Nephron progenitor cell (in vitro differentiated cells): ENCODE measurements at places on chromosomes 16 and 17.
A peak's percentile ranks its signal among the peaks of the same experiment; 100 is the strongest.

DNA sequence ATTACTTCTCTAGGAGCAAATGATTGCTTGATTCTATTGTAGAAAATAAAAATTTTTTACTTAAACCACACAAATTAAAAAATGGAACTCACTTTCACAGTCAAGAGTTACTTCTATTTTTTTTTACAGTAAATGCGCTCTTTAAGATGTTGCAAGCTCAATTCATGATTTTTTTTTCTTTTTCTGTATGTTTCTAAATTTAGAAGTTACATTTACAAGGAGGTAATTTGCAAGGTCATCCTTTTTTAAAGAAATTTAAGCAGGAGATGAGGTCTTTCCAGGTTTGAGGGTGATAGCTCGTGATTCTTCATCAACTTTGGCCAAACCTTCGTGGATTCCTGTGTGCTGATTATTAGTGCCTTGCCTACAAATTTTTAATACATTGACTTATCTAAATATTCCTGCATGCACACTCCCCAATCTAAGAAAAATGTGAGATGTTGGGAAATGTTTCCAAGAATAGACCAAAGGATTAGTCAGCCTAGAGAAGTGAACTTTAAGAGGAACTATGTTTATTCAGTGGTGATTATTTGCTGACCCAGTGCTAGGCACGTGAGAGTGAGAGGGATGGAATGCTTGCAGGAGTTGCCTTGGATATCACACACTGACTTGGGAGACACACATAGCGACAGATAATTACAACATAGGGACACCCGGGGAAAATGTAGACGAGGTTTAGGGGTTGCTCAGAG is 429.8 kb downstream of the MAF start:
- no peak for DNase-seq

DNA sequence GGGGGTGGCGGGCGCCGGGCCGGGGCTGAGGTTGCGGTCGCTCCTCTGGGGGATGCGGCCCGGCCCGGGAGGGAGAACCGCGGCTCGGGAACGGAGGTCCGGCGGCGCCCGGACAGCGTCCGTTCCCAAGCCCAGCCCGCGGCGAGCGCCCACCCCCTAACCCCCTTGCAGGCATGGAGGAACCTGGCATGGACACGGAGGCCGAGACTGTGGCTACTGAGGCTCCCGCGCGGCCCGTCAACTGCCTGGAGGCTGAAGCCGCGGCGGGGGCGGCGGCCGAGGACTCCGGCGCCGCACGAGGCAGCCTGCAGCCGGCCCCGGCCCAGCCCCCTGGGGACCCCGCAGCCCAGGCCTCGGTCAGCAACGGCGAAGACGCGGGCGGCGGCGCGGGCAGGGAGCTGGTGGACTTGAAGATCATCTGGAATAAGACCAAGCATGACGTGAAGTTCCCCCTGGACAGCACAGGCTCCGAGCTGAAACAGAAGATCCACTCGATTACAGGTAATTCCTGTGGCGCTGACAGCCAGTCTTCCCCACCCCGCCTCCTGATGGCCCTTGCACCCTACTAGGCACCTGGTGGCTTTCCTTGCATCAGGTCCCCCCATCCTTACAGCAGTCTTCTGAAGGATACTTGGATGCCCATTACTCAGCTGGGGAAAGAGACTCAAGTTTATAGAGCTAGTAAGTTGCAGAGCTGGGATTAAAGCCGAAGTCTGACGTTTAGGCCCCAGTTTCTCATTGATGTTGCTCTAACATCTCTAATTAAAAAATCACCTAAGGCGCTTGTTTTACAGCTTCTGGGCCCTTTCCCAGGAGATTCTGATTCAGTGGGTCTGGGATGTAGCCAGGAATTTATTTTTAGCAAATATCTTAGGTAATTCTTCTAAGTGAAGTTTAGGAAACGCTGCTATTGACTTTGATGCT is 514 bp downstream of the UBFD1 start:
- peak; percentile 63 for DNase-seq

DNA sequence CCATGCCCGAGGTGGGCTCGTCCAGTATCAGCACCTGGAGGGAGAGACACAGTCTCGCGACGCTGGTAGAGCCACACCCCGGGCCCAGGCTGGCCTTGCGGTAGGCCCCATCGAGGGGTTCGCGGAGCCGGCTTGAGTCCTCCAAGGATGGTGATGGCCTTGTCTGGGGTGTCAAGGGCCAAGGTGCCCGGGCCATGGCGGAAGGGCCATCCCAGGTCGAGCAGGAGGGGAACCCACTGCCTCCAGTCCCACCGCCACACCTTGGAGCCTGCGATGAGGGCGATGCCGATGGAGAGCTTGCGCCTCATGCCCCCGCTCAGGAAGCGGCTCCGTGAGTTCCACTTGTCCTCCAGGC is 29.6 kb upstream of the RNPS1 start:
- no peak for DNase-seq

DNA sequence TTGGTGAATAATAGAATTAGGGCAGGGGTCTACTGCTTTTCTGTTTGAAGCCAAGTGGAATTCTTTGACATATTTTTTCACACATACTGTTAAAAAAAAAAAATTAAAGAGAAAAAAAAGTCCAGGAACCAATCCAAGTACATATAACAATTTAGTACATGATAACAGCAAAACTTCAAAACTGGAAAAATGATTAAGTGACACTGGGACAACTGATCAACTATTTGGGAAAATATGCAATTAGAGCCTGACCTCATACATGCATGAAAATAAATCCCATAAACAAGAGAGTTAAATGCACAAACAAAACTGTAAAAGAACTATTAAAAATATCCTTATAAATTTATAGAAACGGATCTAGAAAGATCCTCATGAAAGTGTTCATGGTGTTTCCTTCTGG is 27.7 kb downstream of the BRIP1 start:
- no peak for DNase-seq

DNA sequence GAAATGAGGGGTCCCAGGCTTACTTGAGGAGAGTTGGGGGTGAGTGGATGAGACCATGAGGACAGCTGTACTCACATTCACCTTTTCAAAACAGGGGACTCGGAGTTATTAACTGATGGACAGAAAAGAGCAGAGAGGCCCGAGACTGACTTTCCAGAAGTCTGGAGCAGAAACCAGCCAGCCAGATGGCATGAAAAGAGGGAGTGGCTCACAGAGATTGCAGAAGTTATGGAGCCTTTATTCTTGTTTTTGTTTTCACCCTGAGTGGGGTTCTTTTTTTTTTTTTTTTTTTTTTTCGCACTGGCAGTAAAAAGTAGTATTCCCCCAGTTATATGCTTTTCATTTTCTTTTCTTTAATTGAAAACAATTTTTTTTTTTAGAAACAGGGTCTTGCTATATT is 18.9 kb downstream of the TVP23A start:
- no peak for DNase-seq

DNA sequence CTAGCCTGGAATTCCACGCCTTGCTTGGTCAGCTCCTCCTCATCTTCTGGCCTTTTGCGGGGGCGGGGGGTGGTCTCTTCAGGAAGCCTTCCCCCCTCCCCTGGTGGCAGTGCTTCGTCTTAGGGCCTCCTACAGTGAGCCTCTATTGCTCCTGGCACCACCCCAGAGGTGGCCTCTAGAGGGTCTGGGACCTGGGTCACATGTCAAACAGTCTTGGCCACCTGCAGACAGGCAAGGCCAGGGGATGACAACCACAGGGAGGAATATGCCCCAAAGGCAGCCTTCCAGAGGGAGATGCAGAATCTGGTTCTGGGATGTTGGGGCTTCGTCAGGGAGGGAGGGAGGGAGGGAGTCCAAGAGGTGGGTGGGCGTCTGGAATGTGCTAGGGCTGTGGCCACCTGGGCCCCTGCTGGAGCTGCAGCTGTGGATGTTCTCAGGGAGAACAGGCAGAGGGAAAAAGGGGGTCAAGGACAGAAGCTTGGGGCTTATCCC is 50.6 kb downstream of the SMPD3 start:
- no peak for DNase-seq

- no peak for DNase-seq
Observed at GRCh38 chr17:71548540-71549190, 572.2 kb upstream of the SOX9 start.

- DNase-seq, result no peak
Observed at GRCh38 chr16:72857834-72858664, 189.9 kb downstream of the ZFHX3 start.

GRCh38 chr17:8120520-8121406 is 2.4 kb upstream of the ALOXE3 start:
- DNase-seq, result peak; percentile 78

- peak; percentile 77 for DNase-seq
Observed at GRCh38 chr16:8660841-8661301, 13.5 kb upstream of the ABAT start.

GRCh38 chr16:16817196-16817595 is 438.3 kb downstream of the NPIPA7 start:
- no peak for DNase-seq

- DNase-seq, result no peak
Observed at GRCh38 chr16:66470556-66470955, 43.5 kb downstream of the BEAN1 start.

GRCh38 chr17:37770631-37771518 is 26.0 kb upstream of the HNF1B start:
- DNase-seq, result peak; percentile 75

GRCh38 chr16:50311134-50311528 is 44.8 kb downstream of the ADCY7 start:
- DNase-seq, result no peak

DNA sequence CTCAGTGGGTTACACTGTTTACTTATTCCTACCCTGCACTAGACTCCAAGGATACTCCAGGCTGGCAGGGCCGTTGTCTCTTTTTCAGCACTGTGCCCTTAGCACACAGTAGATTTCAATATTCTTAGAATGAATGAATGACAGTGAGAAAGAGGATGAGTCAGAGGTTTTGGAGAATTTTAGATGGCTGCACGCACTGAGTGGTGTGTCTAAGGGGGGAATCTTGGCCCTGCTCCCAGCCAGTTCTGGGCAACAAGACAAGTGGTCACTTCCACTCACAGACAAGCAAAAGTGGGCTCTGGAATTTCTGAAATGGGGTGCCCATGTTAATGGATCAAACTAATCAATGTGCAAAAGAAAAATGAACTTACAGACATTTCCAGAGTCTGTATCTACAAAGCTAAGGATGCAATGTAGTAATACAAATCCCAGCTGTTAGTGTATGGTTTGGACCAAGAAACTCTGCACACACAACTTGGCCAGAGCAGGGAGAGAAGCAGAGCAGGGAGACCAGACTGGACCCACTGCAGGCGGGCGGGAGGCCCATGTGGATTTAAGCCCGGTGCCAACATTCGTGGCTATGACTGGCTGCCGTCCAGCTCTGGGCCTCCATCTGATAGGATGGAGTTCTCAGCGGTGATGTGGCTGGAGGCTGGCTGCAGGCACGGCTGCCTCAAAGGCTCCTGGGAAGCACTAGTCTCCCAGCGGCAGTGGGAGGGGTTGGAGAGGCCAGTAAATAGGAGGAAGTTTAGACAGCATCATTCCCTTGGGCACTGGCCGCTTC is 95.6 kb upstream of the CDYL2 start:
- no peak for DNase-seq

DNA sequence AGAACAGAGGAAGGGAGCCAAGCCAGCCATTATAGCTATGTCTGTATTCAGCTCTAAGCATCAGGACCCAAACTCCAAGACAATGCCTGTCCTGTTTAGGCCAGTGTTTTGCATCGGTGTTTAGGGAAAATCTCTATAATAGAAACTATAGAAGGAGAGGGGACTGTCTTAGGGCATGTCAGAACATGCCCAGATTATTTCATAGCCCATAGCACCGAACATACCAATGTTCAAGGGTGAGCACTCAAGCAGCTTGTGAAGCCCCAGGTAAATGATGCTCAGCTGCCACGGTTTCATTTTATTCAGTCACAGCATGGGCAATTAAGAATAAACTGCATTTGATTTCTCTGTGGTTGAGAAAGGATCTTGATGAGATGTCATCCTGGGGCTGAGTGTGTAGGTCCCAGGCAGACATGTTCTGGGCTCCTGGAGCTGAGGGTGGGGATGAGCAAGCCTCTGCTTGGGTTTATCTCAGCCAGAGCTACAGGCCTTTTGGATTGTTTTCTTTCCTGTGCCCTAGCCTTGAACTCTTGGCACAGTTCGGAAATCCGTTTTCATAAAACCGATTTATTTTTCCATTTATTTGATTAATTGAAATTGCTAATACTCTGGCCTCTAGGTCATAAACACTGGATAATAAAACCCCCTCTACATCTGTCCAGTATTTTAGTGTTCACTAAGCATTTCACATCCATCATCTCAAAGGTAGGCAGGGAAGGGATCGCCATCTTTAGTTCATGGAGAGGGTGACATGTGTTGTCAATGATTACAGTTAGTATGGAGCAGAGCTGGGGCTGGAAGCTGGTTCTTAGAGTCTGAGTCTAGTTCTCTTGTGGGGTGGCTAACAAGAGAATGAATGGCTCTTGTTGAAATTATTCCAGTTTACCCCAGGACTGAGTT is 290.7 kb upstream of the ASIC2 start:
- DNase-seq, result no peak

DNA sequence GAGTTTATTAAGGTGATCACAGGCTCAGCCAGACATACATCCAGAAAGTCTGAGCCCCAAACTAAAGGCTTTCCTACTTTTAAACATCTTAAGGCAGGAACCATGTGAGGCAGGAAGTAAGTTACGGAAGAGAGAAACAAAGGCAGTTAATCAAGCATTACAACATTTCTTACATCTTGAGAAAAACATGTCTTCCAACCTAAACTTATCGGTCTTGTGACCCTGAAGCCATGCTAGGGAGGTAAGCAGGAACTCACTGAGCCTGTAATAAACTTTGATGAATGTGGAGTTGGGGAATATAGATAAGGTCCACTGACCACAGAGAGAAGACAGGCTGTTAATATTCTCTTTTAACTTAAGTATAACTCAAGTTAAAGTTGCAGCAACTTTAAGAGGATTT is 3.5 kb upstream of the ACSM3 start:
- no peak for DNase-seq

GRCh38 chr16:17470908-17471718 is at the start of gene XYLT1:
XYLT1 (minus strand) TSS chr16:17470960; CDS start chr16:17470796, 164 bp downstream.
- DNase-seq, result peak; percentile 79

GRCh38 chr17:3594051-3594800 is 15.0 kb downstream of the TRPV1 start:
- no peak for DNase-seq

GRCh38 chr16:23836078-23836403 is 258 bp downstream of the PRKCB start:
- no peak for DNase-seq

- DNase-seq, result no peak
Observed at GRCh38 chr16:79698341-79698753, 97.8 kb upstream of the MAF start.

- no peak for DNase-seq
Observed at GRCh38 chr17:28407130-28407973, 1.3 kb upstream of the SLC46A1 start.

- no peak for DNase-seq
Observed at GRCh38 chr16:72811188-72811720, 236.7 kb downstream of the ZFHX3 start.

DNA sequence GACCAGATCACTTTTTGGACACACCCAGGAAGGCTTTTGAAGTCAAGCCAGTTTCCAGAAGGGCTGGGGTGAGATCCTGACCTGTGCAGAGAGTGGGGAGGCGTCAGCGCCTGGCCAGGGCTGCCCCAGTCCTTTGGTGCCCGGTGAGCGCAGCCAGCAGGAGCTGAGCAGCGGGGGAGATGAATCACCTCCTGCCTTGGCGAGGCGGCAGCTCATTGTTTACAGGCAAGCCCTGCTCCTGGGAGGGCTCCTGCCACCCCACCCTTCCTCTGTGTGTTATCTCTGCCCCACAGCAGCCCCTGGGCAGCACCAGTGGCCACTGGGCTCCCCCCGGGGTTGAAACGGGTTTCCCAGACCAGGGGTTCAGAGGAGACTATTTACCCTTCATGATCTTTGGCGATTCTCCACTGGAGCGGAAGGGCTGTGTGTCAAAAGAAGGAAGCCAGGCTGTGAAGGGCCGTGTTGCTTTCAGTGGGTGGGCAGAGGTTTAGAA is 14.1 kb upstream of the ITGB4 start:
- DNase-seq, result no peak
